ENCODE measurements at places on chromosomes 1 and 21.

DNA sequence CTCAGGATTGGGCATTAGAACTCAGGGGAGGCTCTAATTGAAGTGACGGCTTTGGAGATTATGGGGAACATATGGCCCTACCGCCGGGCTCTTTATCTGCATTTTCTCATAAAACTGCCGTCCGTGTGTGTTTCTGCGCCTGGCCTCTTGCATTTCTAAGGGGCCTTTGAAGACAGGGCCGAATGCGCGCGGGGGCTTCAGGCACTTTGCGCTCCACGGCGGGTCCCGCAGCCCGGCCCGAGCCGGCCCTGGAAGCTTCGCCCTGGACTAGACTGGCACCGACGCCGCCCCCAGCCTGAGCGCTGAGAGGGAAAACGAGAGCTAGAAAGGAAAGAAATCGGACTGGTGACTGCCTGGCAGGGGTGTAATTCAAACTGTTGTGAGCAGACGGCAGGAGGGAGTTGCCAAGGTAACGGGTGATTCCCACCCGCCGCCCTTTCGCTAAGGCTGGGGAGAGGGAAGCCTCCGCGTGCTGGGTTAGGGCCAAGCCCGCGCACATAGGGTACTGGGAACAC, 120.7 kb downstream of the LMX1A start:
- no peak for DNase-seq

DNA sequence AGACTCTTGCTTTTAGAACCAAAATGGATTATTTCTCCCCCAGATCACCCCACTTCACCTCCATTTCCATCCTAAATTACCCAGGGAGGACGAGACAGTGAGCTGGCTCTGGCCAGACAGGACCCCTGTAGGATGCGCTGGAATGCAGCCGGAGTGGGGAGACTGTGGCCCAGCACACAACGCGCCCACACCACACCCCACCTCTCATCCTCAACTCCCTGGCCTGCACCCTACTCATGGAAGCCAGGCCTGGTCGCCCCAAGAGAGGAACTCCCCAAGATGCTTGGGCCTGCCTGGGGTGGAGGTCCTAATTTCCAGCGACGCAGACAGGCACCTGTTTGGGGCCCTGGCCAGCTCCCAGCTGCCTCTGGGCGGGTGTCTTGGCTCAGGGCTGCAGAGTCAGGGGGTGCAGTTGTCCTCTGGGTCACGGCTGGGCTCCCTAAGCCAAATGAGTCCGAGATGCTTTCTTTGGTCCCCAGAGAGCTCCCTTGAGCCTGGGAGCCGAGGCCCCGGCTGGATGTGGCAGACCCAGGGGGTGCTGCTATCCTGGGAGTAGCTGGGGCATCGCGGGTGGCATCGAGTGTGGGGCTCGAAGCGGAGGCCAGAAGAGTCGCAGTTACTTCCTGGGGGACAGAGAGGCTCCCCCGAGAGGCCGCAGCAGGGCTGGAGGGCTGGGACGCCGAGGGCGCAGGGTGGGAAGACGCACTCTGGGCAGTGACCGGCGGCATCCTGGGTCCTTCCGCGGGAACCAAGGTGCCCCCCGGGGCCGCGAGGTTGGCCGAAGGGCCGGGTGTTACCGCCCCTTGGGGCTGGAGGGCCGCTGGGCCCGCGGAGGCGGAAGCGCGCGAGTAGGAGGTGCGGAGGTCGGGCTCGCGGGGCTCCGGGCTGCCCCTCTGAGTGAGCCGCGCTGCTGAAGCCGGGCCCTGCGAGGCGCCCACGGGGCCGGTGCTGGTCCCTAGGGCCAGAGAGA, 10.4 kb downstream of the CLEC20A start:
- DNase-seq, result no peak

GRCh38 chr1:33039840-33040239, 3.2 kb upstream of the AK2 start:
- DNase-seq, result no peak

DNA sequence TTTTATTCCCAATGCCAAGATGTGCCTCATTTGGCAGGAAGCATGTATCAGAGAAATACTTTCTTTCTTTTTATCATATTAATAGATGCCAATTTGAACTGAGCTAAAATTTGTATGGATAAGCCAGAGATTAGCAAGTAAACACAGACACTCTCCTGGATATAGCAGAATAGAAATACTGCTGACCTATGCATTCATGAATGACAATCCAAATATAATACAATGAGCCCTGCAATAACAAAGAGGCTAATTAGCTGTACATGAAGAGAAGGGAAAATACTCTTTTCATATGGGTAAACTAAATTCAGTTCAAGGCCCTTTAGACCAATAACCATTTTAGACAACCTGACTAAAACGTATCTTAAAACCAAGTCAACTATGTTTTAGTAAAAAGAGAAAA, 388.1 kb upstream of the NR5A2 start:
- DNase-seq, result no peak

DNA sequence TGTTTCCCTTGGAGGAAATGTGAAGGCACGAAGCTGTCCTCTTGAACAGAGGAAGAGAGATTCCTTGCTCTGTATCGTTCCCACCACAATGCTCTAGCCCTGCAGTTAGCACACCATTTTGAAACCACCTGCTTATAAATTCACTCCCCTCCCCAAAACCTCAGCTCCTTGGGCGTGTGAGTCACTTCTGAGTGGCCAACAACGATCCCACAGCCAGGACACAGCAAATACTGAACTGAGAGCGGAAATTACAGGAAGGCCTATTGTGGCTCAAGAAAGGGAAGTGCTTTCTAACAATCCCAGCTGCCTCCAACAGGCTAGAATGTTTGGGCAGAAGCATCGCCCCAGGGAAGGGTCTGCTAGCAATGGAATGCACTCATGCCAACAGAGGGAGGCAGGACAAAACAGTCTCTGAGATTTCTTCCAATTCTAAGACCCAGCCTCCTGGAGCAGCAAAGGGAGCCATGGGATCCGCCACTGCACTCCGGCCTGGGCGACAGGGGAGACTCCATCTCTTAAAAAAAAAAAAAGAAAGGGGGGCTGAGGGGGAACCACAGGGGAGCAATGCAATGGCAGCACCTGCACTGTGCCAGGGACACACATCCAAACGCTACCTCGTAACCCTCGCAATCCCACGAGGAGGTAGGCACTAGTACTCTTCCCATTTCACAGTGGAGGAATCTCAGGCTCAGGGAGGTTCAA, 1.9 kb downstream of the TMEM53 start:
- peak; percentile 28 for DNase-seq

DNA sequence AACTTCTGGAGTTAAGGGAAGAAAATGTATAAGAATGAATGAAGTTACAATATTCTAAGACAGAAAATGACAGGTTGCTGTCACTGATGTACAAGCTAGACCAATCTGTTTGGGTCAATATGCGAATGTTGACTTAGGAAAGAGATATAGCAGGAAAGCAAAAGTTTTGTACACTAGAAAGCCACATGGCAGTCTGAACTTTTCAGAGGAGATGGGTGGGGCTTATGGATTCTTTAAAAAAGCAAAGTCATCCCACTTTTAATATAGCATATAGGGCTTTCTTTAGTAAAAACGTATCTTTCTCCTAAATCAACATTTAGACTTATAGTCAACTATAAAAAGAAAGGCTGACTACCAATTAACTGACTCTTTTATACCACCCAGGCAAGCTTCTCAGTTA, 381.2 kb downstream of the PTPRC start:
- DNase-seq, result no peak

DNA sequence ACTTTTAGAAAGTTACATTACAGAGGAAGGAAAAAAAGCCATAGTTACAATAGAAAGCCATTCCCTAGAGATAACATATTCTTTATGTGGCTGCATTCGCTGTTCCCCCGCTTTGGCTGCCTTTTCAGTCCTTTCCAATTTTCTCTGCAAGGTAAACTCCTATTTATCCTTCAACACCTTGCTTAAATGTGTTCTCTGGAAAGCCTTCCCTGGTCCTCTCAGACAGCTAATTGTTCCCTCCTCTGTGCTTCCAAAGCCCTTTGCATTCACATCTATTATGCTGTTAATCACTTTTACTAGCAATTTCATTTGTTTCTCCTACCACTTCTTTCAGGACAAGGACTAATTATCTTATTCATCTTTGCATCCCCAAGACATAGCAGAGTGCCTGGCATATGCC, 1.6 kb downstream of the PHC2 start:
- DNase-seq, result no peak

DNA sequence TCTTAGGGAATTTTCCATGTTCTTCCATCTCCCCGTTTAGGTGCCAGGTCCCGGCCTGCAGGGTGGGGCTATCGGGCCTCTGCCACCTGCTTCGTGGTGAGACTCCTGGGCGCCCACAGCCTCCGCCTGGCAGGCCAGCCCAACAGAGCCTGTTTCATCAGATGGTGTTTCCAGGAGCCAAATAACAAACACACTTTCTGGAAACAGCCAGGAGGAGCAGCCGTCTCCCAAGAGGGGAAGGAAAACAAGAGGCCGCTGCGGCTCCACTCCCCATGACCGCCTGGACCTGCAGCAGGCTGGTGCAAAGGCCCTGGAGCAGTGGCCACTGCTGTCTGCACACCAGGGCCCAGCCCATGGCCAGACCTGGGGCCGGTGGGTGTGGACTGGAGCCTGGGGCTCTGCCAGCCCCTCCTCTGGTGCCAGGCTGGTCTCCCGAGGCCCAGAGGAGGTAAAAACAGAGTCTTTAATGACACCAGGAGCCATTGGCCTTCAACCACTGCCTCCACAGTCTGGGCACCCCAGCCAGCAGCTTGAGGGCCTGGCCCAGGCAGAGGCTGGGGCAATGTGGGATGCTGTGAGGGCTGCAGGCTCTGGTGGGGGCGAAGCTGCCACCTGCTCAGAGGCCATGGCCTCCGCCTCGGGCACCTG, 55.0 kb downstream of the SLX9 start:
- DNase-seq, result no peak

GRCh38 chr1:231337043-231337471, 595 bp downstream of the EXOC8 start:
- DNase-seq, result no peak

GRCh38 chr1:230910755-230911117, 42.4 kb upstream of the C1orf198 start:
- no peak for DNase-seq

DNA sequence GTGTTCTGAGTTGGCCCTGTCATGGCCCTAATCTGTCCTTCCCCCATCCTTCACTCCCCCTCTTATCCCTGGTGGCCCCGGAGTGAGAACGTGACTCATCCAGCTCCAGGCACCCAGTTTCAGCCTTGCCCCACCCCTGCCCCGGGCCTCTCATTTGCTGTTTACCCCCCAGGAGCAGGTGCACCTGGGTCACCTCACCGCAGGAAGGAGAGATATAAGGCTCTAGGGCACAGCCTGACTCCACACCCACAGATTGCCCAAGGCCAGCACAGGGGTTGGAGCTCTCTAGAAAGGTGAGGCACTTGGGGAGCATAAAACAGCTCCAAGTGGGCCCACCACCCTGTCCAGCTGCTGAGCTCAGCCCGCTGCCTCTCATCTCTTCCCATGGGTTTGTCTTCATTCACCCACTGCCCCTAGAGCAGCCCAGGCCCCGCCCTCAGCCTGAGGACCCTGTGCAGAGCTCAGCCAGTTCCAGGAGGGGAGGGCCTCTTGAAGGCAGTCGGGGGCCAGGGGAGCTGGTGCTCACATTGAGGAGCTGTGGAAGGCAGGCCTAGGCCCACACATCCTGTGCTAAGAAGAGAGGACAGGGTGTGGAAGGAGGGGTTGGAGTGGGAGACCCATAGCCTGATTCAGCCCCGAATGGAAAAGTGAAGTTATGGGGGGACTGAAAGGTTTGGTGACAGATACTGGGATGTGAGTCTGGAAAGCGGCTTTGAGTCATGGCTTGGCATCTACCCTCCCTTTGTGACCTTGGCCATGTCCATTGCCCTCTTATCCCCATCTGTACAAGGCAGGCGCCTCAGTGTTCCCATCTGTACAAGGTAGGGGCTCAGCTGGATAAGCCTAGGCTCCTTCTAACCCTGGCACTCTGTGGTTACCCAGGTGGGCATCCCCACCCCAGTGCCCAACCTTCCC, 16.1 kb upstream of the GPR37L1 start:
- DNase-seq, result no peak

- DNase-seq, result no peak
Observed at GRCh38 chr1:914131-914890, 9.4 kb upstream of the SAMD11 start.

- DNase-seq, result no peak
Observed at GRCh38 chr21:26469789-26470188, 103.3 kb downstream of the CYYR1 start.

DNA sequence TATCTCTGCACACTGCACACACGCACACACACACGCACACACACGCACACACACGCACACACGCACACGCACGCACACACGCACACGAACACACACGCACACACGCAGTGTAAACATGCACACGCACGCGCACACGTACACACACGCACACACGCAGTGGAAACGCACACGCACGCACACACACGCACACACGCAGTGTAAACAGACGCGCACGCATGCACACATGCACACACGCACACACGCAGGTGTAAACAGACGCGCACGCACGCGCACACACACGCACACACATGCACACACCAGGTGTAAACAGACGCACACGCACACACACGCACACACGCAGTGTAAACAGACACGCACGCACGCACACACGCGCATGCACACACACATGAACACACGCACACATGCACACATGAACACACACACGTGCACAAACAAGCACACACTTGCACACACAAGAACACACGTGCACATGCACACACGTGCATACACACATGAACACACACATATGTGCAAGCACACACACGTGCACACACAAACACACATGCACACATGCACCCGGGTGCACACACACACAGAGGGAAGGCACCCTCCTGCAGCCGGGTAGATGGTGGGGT, 45.2 kb downstream of the PRDM16 start:
- no peak for DNase-seq

GRCh38 chr1:18922848-18923755, 20.7 kb upstream of the ALDH4A1 start:
- DNase-seq, result no peak

DNA sequence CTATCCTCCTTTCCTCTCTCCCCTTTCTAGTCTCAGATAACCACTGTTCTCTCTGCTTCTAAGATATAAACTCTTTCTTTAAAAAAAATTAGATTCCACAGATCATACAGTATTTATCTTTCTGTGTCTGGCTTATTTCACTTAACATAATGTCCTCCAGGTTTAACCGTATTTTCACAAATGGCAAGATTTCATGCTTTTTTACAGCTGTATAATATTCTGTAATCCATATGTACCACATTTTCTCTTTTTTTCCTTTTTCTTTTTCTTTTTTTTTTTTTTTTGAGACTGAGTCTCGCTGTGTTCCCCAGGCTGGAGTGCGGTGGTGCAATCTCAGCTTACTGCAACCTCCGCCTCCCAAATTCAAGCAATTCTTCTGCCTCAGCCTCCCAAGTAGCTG, 5.1 kb upstream of the SLC16A1 start:
- DNase-seq, result no peak

- DNase-seq, result no peak
Observed at GRCh38 chr1:32100807-32101708, 6.8 kb upstream of the KPNA6 start.

DNA sequence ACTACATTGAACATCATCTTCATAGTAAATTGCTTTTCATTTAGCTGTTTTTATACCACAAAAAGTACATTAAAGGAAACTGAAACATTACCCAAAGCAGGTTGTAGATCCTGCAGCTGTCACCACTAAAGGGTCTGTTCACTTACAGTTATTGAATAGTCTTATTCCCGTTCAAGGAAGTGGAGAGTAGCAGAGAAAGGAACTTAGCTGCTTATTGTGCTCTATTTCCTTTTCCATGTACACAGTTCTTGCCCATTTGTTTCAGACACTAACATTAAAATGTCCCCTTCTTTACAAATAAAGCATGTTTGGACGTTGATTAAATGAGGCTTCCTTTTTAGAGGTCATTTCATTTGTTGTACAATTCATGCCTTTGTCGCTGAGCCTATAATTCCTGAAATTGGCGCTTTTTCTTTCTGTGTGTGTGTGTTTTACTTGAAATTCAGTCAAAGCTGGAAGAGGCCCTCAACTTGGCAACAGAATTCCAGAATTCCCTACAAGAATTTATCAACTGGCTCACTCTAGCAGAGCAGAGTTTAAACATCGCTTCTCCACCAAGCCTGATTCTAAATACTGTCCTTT, 44.4 kb upstream of the BMP8A start:
- no peak for DNase-seq

Data from CD4-positive, alpha-beta T cell treated with Interleukin-15 for 4 hours (primary cell).